ENCODE measurements at places on chromosomes 6 and 20. TPM values are rescaled to one million over a fixed set of nuclear protein-coding genes. Genes with fewer than 3 reads are reported as not detected.

DNA sequence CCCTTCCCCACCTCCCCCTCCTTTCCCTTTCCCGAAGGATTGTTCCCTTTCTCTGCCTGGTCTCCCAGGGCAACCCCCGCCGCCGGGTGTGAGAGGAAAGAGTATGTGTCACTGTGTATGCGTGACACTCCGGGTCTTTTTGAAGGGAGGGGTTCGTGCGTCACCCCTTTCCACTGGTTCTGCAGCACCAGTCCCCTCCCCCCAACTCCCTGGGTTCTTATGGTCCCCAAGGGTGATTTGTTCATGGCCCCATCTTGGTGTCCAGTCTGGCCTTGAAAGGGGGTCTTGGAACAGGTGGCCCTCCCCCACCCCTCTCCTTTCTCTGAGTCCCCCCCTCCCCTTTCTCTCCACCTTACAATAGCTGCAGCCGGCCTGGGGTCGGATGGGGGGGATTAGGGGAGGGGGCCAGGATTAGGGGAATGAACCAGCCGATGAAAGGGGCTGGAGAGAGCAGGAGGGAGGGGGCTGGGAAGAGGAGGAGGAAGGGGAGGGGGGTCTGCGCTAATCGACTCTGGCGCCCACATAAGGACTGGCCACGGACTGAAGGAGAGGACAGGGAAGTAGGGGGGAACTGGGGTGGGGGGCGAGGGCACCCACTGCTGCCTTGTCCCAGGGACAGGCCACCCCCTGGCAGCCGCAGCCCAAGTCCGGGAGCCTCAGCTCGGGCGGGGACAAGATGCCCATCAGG is 1.3 kb upstream of the RING1 start:
- no peaks in the 10 kb centered on the region for H3K27me3 ChIP-seq
- H3K36me3 ChIP-seq, result peaks cover 42% of the 10 kb centered on the region
- no peak for DNase-seq
- H3K27ac ChIP-seq, result no peak overlapping the region

GRCh38 chr6:163706500-163707087 is 292.1 kb downstream of the QKI start:
- H3K4me1 ChIP-seq, result peaks cover 1% of the 10 kb centered on the region
- peaks cover 13% of the 10 kb centered on the region for H3K27me3 ChIP-seq
- no peaks in the 10 kb centered on the region for H3K36me3 ChIP-seq
- no peak for DNase-seq

DNA sequence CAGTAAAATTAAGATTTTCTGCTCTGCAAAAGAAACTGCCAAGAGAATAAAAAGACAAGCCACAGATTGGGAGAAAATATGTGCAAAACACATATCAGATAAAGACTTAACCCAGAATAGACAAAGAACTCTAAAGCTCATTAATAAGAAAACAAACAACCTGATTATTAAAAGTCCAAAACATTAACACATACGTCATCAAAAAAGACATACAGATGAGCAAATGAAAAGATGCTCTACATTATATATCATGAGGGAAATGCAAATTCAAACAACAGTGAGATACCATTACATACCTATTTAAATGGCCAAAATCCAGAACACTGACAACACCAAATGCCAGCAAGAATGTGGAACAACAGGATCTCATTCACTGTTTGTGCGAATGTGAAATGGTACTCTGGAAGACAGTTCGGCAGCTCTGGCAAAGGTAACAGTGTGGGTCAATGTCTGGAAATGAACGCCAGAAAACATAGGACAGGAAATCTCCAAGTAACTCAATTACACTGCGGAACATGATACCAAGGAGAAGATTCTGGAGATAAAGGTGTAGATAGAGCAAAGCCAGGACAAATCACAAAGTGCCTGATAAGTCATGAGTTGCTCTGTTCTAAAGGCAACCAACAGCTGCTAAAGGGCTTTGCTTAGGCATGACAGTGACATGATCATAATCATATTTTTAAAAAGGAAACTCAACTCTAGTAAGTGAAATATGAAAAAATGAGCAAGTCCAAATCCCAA is 96.8 kb downstream of the PDE10A start:
- no peaks in the 10 kb centered on the region for H3K36me3 ChIP-seq
- DNase-seq, result no peak
- H3K27me3 ChIP-seq, result no peaks in the 10 kb centered on the region
- H3K4me1 ChIP-seq, result no peaks in the 10 kb centered on the region
- H3K27ac ChIP-seq, result no peak overlapping the region
- no peak overlapping the region for H3K4me3 ChIP-seq

Gene GHRH
- total RNA-seq, result not detected

GRCh38 chr6:99589290-99589672 is 17.4 kb upstream of the PRDM13 start:
- peaks cover 79% of the 10 kb centered on the region for H3K27me3 ChIP-seq
- no peaks in the 10 kb centered on the region for H3K36me3 ChIP-seq

DNA sequence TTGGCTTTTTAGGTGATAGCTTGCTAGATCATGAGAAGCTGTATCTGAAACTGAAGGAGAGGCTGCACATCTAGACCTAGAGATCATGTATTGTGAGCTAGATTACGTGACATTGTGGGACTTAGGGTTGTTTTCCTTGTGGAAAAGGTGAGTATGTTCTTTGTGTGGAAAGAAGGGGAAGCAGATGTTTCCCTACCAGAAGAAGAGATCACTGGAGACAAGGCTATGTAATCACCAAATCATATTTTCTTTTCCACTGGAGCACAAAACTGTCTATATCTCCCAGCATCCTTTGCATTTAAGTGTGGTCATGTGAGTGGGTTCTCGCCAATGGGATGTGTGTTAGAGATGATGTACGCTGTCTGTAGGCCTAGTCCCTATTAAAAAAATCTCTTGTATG is 7.0 kb upstream of the EPB41L2 start:
- no peaks in the 10 kb centered on the region for H3K4me1 ChIP-seq
- H3K36me3 ChIP-seq, result peaks cover 2% of the 10 kb centered on the region
- H3K27me3 ChIP-seq, result peaks cover 3% of the 10 kb centered on the region
- DNase-seq, result no peak

Gene MOG
- not detected for total RNA-seq

DNA sequence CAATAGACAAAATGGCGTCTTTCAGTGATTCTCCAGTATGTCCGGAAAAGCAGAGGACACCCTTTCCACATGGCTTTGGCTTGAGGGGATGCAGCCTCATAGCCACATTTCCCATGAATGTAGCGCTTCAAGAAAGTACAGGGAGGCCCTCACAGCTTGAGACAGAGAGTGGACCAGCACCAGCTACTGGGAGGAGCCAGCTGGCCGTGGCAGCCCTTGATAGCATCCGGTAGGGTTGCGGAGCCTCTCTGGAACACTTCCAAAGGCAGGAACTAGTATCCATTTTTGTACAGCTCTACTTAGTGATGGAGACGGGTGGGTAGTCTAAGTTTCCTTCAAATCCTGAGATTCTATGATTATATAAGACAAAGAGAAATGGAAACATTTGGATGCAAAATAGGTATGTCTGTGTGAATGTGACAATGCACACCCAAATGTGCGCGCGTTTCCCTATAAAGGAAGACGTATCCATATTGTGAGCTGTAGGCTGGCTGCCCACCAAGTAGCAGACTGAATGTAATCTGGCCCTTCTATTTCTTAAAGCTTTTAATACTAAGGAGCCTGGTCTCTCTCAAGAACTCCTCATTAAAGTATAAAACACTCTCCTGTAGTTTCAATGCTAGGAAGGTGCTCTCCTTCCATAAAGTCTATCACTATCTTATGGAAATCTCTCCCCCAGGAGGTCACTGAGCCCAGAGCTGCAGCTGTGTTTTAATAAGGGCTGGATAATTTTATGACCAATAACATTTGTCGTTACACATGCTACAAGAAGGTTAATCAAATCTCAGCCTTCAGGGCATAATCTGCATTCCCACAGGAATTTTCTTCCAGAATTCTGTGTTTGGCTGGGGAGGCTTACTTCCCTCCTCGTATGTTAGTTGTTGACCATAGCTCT is 74.0 kb downstream of the SOBP start:
- DNase-seq, result no peak
- H3K36me3 ChIP-seq, result no peaks in the 10 kb centered on the region

Gene TTBK1
- not detected for total RNA-seq

DNA sequence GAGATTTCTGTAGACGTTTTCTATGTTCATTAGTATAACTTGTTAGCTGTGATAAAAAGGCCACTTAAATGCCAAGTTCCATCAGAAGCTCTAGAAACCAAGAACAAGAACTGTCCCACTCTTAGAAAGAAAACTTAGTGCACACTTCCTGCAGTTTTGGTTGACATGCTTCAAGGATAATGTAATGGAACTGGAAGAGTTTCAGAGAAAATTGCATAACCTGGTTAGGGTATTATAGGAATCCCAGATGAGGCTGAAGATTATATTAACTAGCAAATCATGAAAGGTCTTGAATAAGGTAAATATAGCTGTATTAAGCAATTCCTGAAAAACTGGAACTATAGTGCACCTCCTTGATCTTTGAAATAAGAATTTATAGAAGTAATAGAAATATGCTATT is 1.8 kb upstream of the PHACTR2 start:
- no peak overlapping the region for H3K27ac ChIP-seq
- H3K27me3 ChIP-seq, result peaks cover 37% of the 10 kb centered on the region
- H3K4me1 ChIP-seq, result peaks cover 15% of the 10 kb centered on the region
- H3K36me3 ChIP-seq, result no peaks in the 10 kb centered on the region
- no peak overlapping the region for H3K4me3 ChIP-seq

DNA sequence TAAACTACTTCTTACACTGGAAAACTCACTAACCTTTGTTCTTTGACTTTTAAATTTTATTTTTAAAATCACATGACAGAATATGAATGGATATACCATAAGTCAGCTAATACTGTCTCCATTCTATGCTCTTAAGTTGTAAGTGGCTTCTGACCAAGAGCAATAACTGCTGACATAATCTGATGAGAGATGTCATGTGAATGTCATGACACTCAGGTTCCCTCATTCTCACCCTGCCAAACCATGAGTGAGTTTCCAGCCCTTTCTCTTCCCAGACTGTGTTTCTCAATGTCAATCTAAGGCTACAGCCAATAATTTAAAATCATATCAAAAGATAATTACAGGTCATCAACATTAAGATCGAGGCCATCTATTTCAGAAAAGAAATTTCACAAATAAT is 39.7 kb downstream of the KIF16B start:
- H3K4me1 ChIP-seq, result no peaks in the 10 kb centered on the region
- H3K27ac ChIP-seq, result no peak overlapping the region
- no peak overlapping the region for H3K4me3 ChIP-seq
- H3K27me3 ChIP-seq, result no peaks in the 10 kb centered on the region

DNA sequence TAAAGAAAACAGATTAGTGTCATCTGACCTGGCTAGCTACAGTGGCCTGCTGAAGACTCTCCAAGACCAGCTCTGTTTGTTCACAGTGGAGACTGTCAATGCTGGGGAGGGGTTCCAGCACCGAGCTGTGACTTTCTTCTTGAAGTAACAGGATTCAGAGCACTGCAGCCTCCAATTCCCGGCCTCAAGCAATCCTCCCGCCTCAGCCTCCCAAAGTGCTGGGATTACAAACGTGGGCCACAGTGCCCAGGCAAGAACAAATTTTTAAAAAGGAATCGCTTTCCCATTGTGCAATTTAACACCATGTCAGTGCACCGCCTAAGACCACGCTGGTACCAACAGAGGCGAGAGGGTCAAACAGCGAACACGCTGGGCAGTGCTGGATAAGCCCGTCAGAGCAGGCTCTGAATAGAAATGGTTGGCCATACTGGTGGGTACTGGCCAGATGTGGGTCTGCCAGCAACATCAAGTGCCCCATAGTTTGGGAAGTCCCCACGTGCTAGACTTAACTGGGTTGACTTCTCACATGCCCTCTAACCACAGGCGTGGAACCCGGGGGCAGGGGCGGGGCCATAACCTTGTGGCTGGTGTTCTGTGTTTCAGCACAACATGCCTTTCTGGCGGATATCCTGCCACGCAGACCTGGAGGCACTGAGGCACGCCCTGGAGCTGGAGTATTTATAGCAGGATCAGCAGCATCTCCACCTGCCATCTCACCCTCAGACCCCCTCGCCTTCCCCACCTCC is 168.9 kb downstream of the ZMYND8 start:
- H3K27ac ChIP-seq, result no peak overlapping the region
- no peak for DNase-seq
- peaks cover 12% of the 10 kb centered on the region for H3K27me3 ChIP-seq
- H3K4me1 ChIP-seq, result peaks cover 12% of the 10 kb centered on the region

GRCh38 chr6:167221400-167222201 is 63.8 kb upstream of the GPR31 start:
- H3K36me3 ChIP-seq, result no peaks in the 10 kb centered on the region
- DNase-seq, result no peak
- H3K4me3 ChIP-seq, result no peak overlapping the region
- no peaks in the 10 kb centered on the region for H3K4me1 ChIP-seq
- H3K27me3 ChIP-seq, result peaks cover 11% of the 10 kb centered on the region
- no peak overlapping the region for H3K27ac ChIP-seq

DNA sequence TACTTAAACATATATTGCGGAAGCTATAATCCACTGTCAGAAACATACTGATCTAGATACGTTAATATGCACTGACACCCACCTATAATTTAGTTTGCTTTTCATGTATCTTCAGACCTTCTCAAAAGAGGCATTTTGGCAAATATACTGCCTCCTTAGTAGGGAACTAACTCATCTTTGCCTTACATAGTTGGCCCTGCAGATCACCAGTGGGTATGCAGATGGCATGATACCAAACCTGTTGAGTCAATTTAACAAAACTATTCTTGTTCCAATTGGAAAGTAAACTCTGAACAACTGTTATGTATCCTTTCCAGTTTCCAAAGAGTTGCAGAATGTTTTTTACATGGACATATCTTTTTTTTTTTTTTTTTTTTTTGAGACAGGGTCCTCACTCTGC is 35.6 kb upstream of the TBC1D20 start:
- H3K36me3 ChIP-seq, result peaks cover 52% of the 10 kb centered on the region
- H3K4me3 ChIP-seq, result no peak overlapping the region

GRCh38 chr20:46700481-46700880 is 9.0 kb upstream of the SLC2A10 start:
- H3K36me3 ChIP-seq, result no peaks in the 10 kb centered on the region
- peaks cover 17% of the 10 kb centered on the region for H3K27me3 ChIP-seq
- H3K4me1 ChIP-seq, result no peaks in the 10 kb centered on the region
- no peak overlapping the region for H3K4me3 ChIP-seq
- H3K27ac ChIP-seq, result no peak overlapping the region
- DNase-seq, result no peak

Gene SIRPG
- total RNA-seq, result 123 TPM

- H3K36me3 ChIP-seq, result peaks cover 51% of the 10 kb centered on the region
- H3K4me1 ChIP-seq, result peaks cover 19% of the 10 kb centered on the region
Observed at GRCh38 chr6:11311970-11312369, 79.5 kb upstream of the NEDD9 start.

Gene C20orf141
- not detected for total RNA-seq
